ENCODE measurements at places on chromosomes 13 and 19. TPM values are rescaled to one million over a fixed set of nuclear protein-coding genes. Genes with fewer than 3 reads are reported as not detected.

CGB2 gene
- total RNA-seq = not detected

YJEFN3 gene
- total RNA-seq = 0.08 TPM

COMMD6 gene
- total RNA-seq = 23.2 TPM

PINLYP gene
- total RNA-seq = 12.0 TPM

ZNF665 gene
- total RNA-seq = 3.8 TPM

UBL3 gene
- total RNA-seq = 42.5 TPM

TMPRSS9 gene
- total RNA-seq = not detected

CYP4F8 gene
- not detected for total RNA-seq

Measured in esophagus squamous epithelium (tissue), 5 donors.